Foreskin keratinocyte (primary cell): ENCODE measurements at places on chromosomes 7 and 10.

DNA sequence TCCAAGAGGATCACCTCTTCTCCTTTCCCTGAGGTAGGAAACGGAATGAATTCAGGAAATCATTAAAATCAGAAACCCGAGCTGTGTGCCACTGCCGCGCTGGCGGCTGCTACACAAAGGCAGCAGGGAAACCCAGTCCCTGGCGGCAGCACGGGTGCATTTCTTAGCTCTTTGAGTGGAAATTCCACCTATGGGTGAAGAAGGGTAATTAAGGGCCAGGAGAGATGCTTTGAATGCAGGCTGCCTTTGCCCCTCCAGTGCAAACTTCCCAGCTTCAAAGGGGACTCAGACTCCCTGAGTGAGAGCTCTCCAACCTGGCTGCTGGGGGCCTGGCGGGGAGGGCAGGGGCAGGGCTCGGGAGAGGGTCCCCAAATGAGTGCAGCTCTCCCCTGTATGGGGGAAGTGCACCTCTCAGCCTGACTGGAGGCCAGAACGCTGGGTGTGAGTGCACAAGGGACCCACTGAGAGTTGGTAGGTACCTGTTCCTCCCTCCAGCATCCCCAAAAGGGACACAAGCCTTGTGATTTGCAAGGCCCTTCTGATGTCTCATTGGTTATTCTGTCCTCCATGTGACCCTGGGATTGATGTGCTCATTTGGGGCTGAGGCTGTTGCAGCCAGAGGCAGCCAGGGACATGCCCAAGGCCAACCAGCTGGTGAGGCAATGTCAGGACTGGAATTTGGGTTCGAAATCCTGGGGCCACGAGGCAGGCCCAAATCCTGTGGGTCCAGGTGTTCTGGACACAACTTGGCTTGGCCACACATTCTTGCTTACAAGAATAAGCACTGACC, 16.3 kb upstream of the ZMIZ1 start:
- DNase-seq: no peak

GRCh38 chr10:130233426-130233825, 97.2 kb downstream of the GLRX3 start:
- no peak for DNase-seq

DNA sequence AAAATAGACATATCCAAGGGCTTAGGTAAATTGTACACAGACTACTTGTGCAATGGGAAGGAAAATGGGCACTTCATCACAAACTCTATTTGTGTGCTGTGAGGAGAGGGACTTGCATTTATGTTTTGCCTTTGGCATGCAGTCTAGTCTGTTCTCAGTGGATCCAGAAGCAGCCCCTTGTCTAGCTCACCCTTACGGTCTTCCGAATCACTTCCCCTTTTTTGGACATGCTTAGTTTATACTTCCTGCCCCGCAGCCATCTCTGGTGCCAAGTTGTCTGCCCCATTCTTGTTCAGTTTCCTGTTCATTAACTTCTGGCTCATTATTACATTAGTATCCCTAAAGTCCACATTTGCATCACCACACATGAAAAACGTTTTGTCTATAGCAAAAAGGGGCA, 161.6 kb downstream of the NRCAM start:
- no peak for DNase-seq

GRCh38 chr7:139526578-139527544, 3.4 kb downstream of the CLEC2L start:
- DNase-seq: no peak

DNA sequence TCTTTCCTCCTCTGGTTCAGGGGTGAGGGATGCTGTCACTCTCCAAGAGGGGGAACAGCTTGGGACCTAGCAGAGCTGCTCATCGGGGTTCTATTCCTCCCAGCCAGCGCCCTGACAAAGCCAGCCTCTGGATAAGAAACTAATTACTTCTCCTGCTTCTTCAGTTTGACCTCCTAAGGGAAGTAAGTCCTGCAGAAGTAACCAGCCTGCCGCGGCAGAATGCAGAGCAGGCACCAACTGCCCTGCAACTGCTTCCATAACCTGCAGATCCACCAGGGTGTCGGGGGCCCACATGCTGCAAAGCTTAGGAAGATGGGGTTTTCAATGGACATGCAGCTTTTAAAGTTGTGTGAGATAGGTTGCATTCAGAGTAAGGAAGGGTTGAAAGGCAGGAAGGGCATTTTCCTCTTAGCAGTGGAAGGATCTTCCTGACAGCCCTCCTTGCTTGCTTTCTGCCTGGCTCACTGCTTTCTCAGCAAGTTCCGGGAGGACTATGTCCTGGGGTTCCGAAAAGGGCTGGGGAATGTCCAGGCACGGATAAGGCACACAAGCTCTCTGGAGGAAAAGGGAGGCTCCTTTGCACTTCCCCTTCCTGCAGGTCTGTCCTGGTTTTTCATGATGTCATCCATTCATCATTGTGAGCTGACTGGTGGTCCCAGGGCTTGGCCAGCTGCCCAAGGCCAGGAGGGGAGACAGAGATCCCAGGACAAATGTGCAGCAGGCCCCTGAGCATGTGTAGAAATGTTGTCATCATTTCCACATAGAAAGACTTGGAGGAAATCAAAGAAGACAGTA, 24.3 kb upstream of the CALU start:
- no peak for DNase-seq

- no peak for DNase-seq
Measured at GRCh38 chr7:25636871-25637283, 408.6 kb upstream of the NPVF start.

GRCh38 chr7:30674876-30675275, 7.4 kb downstream of the CRHR2 start:
- no peak for DNase-seq

- no peak for DNase-seq
Measured at GRCh38 chr10:12614177-12614995, 265.0 kb downstream of the CAMK1D start.

DNA sequence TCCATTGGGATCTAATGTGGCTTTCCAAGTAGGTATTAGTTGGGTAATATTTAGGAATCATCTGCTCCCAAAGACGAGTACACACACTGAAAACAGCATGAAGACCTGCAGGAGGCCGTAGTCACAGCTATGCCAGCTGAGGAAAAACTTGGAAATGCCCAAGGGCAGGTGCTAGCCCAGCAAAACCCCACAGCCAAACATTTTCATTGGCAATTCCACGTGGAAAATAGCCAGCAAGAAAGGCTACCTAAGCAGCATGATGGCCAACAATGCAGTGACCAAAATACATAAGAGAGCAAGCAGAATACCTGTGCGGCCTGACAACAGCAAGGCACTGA, 32.7 kb downstream of the DOCK4 start:
- no peak for DNase-seq

DNA sequence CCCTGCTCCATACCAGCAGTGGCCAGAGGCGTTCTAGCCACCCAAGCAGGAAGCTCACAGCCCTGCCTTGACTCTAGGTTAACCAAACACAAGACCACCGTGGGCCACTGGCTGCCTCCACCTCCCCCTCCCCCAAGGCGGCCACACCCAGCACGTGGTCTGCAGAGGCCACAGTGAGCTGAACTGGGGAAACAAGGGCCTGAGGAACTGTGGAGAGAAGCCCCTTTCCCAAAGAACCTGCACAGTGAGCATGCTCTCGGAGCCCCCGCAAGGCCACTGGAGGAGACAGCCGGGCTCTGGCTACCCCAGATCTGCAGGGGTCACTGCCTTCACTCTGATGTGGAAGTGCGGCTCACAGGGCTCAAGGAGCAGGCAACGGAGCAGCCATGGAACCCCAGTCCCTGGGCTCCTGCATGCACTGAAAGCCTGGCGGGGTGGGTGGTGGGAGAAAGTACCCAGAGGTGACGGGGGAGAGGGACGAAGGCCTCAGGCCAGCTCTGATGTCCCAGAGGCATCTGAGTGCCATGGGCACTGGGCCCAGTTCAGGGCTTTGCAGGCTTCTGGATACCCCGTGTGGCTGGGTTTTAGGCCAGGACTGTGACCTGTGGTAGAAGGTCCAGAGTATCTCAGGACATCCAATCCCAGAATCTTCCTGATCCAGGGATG, 189.2 kb downstream of the EBF3 start:
- no peak for DNase-seq

DNA sequence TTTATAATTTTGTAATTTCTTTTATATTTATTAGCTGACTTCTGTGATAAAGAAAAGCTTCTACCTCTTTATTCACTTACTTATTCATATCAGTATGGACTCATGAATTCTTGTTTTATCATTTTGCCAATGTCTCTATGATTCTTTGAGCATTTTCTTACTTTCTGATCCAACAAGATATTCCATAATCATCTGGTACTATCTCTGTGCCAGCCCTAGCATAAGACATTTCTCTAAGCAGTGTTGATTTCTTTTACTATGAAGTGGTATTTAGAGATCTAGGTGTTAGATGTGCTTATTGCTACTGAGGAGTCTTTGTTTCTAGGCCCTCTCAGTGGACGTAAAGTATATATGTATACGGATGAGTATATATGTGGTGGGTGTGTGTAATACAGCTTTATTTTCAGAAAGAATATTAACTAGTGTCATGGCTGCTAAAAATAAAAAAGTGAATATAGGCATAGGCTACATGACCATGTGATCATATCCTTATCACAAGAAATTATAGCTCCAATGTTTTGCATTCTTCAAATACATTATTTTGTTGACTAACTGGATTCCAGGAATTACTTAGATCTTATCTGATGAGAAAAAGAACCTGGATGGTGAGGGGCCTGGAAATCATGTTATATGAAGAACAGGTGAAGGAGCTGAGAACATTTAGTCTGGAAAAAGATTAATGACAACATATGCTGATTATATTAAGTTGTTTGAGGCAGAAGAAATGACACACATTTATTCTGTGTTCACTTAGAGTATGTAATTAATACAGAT, 13.1 kb downstream of the PHTF2 start:
- DNase-seq: no peak

DNA sequence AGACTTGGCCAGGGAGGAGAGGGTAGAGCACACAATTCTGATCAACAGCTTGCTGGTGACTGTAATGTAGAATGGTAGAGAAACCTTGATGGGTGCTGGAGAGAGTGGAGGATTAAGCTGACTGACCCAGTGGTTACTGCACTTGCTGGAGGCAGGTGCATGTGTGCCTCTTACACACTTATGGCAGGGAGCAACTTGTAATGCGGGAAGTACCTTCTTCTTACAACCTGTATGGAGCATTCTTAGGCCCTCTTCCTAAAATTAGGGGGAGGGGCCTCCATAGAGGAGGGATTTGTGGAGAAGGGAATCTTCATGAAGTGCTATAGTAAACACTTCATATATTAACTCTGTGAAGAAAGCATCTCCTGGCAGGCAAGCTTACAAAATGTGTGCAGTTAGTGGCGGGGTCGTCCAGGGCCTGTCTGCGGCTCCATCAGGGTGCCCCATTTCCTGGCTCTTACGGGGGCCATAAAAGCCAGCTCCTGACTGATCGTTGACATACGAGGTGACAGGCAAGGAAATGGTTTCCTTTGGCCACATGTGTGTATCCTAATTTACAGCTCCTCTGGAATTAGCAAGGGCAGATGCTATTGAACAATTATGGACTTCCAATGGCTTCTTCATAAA, 113.5 kb downstream of the RTKN2 start:
- no peak for DNase-seq

- no peak for DNase-seq
Measured at GRCh38 chr10:25048450-25048849, 32.0 kb downstream of the THNSL1 start.

DNA sequence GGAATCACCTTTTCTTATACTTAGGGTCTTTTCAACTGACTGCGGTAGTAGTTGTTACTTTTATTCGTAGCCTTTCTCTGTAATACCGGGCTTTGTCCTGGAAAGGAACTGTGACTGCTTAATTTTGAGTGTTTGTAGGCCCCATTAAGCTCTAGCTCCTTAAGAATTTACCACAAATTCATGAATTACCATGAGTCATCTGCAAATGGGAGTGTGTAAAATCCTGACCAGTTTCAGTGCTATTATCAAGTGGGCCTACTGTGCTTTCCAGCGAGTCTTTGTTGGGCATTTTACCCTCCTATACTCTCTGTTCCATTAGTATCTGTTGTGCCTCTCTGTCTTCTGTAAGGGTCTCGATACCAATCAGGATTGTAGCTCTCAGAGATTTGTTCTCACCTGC, 49.7 kb downstream of the ZMYND11 start:
- DNase-seq: no peak

DNA sequence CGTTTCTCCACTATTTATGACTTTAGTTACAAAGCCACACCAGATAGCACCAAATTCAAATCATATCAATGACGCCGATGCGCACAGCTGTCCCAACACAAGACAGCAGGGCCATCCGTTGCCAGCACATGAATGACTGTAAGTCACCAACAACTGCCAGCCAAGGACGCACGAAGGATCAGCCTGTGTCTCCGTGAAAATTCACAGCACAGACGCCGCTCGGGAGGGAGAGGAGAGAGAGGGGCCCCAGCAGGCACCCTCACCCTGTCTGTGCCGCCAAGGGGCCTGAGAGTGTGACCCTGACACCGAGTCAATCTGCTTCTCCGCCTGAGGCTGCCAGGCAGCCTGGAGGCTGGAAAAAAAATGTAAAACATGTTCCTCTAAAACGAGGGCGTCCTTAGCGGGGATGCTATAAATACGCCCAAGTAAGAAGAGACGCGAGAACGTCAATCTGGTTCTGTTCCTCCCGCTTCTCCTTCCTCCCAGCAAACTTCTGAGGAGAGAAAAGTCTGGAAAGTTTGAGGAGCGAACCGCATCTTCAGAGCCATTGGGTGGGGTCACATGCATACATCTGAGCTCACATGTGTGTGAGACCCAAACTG, 111.2 kb downstream of the PTPRN2 start:
- no peak for DNase-seq

DNA sequence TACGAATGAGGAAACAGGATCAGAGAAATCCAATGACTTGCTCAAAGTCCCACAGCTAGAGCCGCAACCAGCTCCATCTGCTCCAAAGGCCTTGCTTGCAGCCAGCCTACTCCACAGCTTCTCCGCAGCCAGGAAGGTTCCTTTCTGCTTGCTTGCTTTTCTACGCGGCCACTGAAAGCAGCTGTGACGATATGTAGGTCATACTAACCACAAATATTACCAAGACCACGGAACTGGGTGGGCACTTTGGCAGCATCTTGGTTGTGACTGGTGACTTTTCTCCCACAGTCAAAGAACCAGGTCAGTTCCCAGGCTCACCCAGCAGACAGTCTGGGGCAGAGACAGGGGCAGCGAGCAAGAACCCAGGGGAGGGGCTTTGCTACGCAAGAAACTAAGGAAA, 86.4 kb downstream of the FAM53B start:
- DNase-seq: no peak

GRCh38 chr7:35353481-35353880, 99.6 kb upstream of the TBX20 start:
- no peak for DNase-seq

- no peak for DNase-seq
Measured at GRCh38 chr7:117767951-117768350, 105.3 kb downstream of the CTTNBP2 start.

GRCh38 chr10:71725998-71726579, 6.5 kb upstream of the C10orf105 start:
- no peak for DNase-seq

- DNase-seq: no peak
Measured at GRCh38 chr10:28530751-28531150, 2.2 kb upstream of the WAC start.
